ENCODE measurements at places on chromosomes 3 and 15.

GRCh38 chr15:71914092-71914491 is 103.7 kb downstream of the NR2E3 start:
- DNase-seq, result no peak

DNA sequence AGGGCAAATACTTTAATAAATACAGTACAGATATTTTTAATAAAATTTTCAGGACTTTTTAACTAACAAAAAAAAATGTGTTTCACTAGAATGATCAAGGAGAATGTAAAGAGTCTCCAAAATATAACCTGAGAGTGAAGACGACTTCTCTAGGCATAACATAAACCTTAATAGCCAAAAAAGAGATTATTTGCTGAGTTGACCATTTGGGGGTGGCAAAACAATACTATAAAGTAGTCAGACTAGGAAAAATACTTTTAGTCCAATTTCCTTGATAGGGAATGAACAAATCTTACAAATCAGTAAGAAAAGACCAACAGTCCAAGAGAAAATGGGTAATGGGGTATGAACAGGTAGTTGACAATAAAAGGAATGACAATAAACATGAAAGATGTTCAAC is 29.4 kb upstream of the GATM start:
- DNase-seq, result no peak

DNA sequence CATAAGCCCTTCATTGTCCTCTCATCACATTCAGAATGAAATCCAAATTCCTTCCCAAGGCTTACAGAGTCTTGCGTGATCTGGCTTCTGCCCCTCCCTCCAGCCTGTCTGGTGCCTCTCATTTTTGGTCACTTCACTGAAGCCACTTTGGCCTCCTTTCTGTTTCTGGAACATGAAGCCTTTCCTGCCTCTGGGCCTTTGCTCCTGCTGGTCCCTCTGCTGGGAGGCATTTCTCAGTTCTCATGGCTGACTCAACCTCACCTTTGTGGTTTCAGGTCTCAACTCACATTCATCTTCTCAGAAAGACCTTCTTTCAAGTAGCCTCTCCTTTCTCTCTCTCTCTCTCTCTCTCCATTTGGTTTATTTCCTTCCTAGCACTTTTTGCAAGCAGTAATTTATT is 43.9 kb upstream of the BHLHE40 start:
- DNase-seq, result no peak

GRCh38 chr3:5270666-5271371 is 83.3 kb downstream of the EDEM1 start:
- DNase-seq, result no peak

GRCh38 chr3:37935756-37936666 is 54.6 kb upstream of the VILL start:
- no peak for DNase-seq

- DNase-seq, result no peak
Measured at GRCh38 chr3:45026957-45027356, 854 bp downstream of the CLEC3B start.

DNA sequence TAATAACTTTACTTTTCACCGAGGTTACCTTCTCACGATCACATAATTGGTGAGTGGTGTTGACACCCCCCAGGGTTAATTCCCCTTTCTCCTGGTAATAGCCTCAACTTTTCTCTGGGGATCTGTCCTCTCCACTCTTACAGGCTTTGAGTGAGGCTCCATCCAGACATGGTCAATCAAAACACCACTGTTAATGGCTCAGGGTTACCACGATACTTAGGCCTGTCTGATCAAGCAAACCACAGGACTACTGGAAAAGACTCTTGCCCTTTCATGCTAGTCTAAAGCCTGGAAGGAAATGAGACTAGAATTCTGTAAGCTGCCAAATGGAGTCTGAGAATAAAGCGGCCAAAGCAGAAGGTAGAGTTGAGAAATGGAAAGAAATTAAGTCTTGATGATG is 56.5 kb upstream of the STT3B start:
- DNase-seq, result no peak

- DNase-seq, result no peak
Measured at GRCh38 chr3:75048650-75049049, 434.2 kb upstream of the CNTN3 start.

DNA sequence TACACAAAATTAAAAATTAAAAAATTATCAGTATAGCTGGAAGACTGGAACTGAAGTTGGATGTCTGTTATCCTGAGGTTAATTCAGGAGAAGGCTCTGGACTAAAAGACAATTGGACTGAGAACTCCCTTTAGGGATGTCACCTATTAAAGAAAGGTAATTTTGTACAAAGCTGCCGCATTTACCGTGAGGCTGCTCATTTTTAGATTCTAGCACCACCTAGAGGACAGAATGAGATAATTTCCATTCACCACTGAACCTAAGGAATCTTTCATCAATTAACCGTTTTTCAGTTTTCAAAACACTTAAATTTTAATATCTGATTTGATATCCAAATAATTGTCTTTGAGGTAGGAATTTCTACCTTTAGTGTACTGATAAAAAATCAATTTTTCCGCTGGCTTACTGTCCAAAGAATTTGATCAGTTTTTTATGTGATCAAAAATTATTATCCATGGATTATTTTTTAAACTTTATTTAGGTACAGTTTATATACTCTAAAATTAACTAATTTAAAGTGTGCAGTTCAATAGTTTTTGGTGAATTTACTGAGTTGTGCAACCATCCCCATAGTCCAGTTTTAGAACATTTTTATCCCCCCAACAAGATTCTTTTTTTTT is 106.7 kb upstream of the TNIK start:
- peak; percentile 42 for DNase-seq

GRCh38 chr3:184540777-184541681 is 20.6 kb upstream of the EPHB3 start:
- DNase-seq, result peak; percentile 53

DNA sequence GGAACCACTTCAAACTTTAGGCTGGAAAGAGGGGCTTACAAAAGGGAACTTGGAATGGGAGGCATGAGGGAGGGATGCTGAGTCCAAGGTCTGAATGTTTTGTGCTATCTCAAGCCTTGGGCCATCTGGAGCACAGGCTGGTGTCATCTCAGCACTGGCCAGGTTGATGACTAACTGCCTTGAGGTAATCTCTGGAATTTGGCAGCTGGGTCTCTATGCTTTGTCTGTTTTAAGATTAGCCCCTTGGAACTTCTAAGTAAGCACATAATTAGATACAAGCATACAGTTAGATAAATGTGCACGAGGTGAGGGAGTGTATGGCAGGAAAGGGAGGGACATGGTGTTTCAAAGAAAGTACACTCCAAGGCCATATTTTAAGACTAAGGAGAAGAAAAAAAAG is 252.4 kb upstream of the CCDC54 start:
- no peak for DNase-seq

DNA sequence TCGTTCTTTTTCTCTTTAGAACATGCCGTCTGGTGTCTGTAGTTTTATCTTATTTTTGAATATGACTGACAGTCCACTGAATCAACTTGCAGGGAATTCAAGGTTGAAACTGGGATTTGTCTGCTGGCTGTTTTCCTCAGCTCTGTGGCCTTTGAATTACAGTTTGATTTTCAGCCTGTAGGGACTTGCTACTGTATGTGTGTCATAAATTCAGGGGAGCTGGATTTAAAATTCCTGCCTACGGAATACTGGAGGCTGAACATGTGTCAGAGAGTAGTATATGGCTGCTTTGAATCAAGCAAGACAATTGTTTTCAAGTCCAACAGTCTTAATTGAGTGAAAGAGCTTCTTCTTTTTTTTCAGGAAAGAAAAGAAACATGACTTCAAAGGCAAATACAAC is 33.9 kb downstream of the RARB start:
- DNase-seq, result no peak

DNA sequence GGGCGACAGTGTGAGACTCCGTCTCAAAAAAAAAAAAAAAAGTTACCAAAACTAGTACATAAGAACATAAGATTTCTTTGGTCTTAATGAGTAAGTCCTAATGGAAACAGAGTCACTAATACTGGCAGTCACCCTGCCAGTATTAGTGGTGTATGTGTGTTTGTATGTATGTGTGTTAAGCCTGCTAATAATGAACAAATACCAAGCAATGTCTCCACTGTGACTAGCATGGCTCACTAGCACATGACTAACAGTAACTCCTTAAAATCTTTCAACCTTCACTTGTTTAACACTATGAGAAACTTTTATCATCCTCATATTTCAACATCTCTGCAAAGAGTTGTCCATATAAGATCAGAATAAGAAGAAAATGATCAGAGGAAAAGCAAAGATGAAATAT is 231.0 kb upstream of the ATP11B start:
- DNase-seq, result no peak

DNA sequence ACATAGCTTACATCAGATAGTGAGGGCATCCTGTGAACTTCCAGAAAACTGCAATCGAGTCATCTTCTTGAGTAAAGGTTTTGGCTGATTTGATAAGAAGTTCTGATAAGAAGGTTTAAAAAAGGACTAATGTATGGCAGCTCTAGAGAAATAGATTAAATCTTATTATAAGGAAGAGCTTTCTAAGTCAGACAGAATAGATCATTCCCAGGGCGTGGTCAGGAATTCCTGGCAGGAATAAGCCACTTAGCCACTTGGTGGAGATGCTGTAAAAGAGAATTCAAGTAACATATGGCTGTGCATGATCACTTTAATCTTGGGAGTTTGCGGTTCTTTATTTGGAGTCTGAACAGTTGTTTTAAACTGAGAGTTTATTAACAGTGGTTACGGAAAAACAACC is 17.4 kb downstream of the PGBD4 start:
- DNase-seq, result no peak

DNA sequence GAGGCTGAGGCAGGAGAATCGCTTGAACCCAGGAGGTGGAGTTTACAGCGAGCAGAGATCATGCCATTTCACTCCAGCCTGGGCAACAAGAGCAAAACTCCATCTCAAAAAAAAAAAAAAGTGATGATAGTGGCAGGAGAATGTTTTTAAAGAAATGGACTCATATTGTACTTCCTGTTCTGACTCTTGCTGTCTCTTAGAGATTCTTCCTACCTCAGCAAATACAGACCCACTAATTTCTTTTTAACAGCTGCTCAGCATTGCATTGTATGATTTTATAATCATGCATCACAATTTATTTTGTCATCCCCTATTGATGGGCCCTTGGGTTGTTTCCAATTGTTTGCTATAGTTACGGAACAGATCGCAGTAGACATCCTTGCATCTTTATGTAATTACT is 8.8 kb upstream of the ANKDD1A start:
- no peak for DNase-seq

GRCh38 chr3:37708789-37709188 is 152.9 kb upstream of the CTDSPL start:
- no peak for DNase-seq

DNA sequence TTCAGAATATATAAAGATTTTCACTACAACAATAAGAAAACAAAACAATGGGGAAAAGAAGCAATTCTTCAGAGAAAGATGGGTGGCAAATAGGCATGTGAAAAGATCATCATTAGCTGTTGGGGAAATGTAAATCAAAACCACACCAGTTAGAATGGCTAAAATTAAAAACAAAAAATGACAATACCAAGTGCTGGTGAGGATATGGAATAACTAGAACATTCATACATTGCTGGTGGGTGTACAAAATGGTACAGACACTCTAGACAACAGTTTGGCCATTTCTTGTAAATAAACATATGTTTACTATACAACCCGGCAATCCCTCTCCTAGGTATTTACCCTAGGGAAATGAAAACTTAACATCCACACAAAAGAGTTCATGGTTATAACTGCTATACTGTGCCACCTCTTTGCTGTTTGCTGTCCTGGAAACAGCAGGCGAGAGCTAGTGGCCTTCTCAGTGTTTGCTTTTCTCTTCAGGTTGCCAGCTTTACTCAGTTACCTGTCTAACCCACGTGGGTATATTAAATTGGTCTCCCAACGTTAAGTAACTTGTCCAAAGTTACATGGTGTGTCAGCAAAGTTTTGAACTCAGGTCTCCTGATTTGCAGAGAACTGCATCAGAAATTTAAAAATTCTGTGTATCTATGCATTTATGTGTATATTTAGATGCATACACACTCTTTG is 4.6 kb upstream of the NIT2 start:
- DNase-seq, result no peak

DNA sequence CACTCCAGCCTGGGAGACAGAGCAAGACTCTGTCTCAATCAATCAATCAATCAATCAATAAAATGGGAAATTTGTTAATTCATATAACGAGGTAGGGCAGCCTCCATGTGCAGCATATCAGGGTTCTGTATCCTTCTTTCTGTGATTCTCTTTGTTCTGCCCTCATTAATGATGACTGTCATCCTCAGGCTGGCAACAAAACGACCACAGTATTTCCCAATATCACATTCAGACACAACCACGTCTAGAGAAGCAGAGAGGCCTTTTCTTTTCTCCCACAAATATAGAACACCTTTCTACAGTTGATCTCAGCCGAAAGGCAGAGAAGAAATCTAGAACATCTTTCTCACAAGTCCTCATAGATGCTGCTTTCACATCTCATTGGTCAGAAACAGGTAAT is 11.2 kb downstream of the CEP19 start:
- no peak for DNase-seq

- DNase-seq, result no peak
Measured at GRCh38 chr3:193971966-193972365, 164.0 kb upstream of the HES1 start.

- DNase-seq, result no peak
Measured at GRCh38 chr15:101329867-101330380, 34.9 kb upstream of the SNRPA1 start.

- no peak for DNase-seq
Measured at GRCh38 chr15:68507447-68507846, 71.3 kb upstream of the CORO2B start.

DNA sequence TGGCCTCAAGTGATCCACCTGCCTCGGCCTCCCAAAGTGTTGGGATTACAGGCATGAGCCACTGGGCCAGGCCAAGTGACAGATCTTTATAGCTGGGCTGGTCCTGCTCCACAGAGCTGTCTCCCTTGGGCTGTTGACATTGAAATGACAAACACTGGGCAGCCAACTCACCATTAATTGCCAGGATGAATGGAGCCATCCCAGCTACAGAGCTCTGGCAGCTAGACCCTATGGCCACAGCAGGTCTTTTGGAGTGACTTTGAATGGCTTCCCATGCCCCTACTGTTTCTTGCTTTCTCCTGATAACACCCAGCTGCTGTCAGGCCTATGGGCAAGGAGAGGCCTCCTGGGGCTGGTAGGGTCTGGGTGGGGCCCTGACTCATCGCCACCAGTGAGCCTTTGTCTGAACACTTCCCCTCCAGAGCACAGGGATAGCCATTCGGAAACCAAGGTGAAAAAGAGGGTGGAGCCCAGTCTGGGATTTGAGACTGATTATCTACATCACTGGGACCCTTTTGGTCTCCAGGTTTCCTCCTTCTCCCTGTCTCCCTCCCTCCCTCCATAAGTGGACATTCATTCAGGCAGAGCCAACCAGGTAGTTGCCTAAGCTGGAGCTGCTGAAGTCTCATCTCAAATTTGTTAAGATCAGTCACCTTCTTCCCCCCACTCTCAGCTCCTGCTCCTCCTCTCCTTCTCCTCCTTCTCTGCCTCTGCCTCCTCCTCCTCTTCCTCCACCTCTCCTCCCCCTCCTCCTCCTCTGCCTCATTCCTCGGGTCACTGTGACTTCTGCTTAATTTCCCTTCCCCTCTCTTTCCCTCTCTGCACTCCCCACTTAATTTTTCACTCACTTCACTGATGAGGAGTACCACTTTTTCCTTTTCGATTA is 34.0 kb downstream of the BHLHE40 start:
- peak; percentile 77 for DNase-seq
